ENCODE measurements at places on chromosomes 7 and 10. TPM values are rescaled to one million over a fixed set of nuclear protein-coding genes. Genes with fewer than 3 reads are reported as not detected.
A peak's percentile ranks its signal among the peaks of the same experiment; 100 is the strongest.

DNA sequence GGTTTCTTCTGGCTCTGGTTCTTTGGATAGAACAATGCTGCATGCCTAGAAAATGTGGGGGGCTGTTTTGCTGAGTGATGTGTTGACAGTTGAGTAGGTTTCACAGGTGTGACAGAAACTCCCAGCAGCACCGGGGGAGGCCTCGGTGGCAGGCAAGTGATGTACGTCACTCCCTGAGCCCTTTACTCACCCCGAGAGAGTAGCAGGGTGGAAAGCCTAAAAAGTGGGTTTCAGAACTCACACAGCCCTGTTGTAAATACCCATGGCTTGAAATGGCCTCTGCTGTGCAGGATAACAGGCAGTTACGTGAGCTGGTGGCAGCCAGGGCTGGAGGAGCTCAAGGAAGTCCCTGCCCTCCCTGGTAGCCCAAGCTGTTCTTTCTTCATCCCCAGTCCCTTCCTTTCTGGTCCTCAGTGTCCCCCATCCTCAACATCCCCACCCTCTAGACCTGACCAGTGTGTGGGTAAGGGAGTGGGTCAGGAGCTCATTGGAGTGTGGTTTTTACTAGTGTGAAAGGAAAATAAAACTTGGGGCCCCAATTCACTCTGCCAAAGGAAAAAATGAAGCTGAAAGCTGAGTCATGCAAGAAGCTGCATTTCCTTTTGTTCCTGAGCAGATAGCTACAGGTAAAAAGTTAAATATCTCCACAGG, 258.1 kb downstream of the STK31 start:
- no peak for DNase-seq

DNA sequence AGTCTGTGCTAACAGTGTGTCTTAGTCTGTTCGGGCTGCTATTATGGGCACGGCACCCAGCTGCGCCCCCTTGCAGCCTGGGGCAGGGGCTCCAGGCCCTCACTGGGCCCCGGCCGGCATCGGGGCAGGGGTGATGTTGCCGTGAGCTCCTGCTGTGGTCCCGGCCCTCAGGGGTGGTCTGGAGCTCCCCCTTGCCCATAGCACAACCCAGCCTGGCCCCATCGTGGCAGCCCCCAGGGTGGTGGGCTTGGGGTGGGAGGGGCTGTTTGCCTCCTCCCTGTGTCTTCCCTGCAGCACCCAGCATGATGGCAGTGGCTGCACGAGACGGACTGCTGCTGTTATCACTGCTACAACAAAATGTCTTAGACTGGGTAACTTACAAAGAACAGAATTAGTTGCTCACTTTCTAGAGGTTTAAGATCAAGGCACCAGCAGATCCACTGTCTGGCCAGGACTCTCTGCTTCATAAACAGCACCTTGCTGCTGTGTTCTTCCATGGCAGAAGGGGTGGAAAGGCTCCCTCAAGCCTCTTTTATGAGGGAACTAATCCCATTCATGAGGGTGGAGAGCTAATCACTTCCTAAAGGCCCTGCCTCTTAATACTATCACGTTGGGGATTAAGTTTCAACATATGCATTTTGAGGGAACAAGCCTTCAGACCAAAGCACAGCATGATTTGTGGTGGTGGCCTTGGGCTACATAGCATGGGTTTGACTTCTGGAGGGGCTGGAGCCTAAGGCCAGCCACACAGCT, 149.5 kb downstream of the SEC23IP start:
- DNase-seq, result no peak

- peak; percentile 42 for DNase-seq
These were observed 298.6 kb downstream of the REEP3 start for GRCh38 chr10:63819753-63820329.

- no peak for DNase-seq
These were observed 27.9 kb downstream of the LRRC20 start for GRCh38 chr10:70354556-70354955.

DNA sequence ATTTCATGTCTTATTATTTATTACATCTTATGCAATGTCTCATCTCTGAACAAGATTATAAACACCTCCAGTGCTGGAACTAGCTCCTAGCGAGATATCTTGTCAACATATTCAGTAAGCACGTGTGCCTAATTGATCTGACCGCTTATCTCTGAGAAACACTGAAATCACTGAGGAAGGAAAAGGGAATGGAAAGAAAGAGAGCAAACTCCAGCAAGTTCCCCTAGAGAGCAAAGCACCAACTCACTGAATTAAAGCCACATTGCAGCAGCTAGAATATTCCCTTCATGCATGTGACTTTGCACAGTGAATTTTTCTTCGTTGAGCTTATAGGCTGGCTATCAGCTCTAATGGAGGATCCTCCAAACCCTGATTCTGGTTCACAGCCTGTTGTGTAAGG, 177.1 kb upstream of the FRMD4A start:
- DNase-seq, result no peak

DNA sequence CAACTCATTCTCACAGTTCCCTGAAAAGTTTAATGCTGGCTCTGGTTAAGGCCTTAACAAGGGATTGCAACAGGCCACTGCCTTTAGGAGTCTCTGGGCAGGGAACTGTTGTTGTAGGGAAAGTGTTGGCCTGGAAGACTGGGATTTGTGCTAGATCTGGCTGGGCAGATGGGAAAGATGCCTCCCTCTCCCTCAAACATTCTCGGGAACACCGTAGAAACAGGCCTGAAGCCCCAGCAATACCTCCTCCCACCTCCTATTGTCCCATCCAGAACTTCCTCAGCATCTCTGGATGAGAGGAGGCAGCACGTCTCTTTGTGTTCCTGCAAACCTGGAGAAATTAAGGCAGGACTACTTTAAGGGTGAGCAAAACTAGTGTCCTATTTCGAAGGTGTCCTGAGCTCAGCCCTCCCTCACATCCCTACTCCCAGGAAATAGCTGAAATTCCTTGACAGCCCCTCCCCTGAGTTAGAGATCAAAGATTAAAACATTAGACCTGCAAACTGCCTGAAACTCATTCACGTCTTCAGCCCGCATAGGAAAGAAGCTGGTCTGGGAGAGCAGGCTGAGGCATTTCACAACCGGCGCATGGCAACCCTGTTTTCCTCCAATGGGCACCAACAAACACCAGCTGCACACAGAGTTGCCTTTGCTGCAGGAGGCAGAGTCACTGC, 10.9 kb upstream of the MAP3K8 start:
- DNase-seq, result no peak

DNA sequence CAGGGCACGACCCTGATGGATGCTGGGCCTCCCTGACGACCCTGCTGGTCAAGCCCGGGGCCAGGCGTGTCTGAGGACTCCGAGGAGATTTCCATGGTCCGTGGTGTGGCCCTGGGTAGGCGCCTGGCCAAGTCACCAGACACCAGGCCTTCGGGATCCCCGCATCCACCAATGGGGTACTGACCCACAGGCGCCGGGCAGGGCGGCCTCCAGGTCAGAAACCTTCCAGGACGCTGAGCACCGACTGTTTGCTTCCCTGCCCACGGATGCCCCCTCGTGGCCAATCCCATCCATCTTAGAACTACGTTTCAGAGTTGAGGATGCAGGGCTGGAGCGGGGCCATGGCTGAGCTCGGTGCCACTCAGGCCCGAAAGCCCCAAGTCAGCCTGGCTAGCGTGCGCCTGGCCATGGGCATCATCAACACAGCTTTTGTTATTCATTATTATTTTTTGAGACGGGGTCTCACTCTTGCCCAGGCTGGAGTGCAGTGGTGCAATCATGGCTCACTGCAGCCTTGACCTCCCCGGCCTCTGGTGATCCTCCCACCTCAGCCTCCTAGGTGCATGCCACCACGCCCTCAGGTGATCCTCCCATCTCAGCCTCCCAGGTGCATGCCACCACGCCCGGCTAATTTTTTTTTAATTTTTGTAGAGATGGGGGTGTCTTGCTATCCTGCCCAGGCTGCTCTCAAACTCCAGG, 7.1 kb upstream of the AMZ1 start:
- DNase-seq, result peak; percentile 27

DNA sequence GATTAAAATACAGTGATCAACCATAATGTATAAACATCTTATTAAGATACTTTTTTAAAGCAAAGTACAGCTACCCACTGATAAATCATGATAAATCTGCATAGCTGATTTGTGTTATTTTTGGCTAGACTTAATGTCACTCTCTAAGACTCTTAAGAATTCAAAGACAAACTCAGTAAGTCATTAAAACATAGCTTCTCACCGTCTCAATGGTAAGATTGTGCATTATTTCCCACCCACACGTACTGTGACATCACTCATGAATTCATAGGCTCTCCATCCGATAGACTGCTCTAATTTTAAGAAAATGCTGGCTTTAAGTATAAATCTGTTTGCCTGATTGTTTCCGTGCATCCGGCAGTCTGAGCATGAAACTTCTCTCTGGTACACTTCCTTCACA, 266.1 kb downstream of the GLI3 start:
- no peak for DNase-seq

- no peak for DNase-seq
These were observed 260.1 kb downstream of the CREB5 start for GRCh38 chr7:28672397-28672797.

DNA sequence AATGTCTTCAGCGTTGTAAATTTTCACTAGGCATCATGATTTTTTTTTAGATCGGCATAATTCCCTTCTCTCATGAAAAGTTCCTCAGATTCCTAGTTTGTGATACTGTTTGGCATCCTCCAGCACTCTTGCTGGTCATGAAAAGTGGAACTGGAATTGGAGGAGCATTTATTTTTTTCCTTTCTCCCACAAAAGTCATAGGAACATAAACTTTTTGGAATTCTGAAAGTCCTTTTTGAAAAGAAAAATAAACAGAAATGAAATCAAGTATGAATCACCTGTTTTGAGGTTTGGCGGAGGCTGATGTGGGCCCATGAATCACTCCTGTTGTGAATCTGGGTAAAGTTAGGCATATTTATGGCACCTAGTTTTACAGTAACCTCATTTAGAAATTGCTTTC, 17.7 kb downstream of the CACNB2 start:
- DNase-seq, result no peak

- no peak for DNase-seq
These were observed 9.5 kb downstream of the PPIA start for GRCh38 chr7:44805950-44806349.

- DNase-seq, result no peak
These were observed 114.4 kb upstream of the CREB5 start for GRCh38 chr7:28297801-28298459.

GRCh38 chr7:138223402-138223879, 147.2 kb downstream of the AKR1D1 start:
- DNase-seq, result no peak

DNA sequence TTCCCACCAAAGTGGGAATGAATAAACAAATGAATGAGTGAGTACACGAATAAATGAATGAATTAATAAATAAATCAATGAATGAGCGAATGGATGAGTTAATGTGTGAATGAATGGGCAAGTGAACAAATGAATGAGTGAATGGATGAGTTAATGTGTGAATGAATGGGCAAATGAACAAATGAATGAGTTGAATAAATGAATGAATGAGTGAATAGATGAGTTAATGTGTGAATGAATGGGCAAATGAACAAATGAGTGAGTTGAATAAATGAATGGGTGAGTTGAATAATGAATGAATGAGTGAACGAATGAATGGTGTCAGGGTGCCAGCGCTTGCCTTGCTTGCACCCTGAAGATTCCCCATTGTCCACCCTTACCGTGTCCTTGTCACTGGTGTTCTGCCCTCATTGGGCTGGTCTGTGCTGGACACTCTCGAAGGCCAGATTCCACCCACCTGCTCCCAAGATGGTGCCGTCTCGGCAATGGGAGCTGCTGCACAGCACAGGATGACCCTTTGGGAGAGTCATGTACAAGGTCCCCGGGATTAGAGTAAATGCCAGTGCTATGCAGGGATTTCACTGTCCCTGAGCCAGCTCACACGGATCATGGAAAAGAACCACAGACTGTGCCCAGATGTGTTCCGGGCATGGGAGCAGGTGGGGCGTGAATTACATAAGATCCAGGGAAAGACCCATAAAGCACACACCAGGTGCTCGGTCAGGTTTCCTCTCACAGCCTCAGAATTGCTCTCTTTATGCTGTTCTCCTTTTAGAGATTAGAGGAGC, 83.2 kb downstream of the CAMK1D start:
- no peak for DNase-seq

DNA sequence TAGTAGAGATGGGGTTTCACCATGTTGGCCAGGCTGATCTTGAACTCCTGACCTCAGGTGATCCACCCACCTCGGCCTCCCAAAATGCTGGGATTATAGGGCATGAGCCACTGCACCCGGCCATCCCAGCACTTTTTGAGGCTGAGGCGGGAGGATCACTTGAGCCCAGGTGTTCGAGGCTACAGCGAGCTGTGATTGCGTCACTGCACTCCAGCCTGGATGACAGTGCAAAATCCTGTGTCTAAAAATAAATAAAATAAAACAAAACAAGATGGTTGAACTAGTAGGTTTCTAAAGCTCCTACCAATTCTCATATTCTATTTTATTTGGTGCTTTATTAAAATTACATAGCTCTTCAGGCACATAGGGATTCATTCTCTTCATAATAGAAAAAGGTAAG, 890.3 kb upstream of the AUTS2 start:
- no peak for DNase-seq

GRCh38 chr7:52504561-52504960, 530.9 kb upstream of the POM121L12 start:
- DNase-seq, result no peak

- no peak for DNase-seq
These were observed 98.2 kb downstream of the PCDH15 start for GRCh38 chr10:54702583-54703485.

Gene ZNF800
- total RNA-seq, result 26.0 TPM

Gene SHH
- total RNA-seq, result 22.9 TPM

Gene SMKR1
- total RNA-seq, result 1.4 TPM

Gene UNC5B
- 1.1 TPM for total RNA-seq

Gene ATOH7
- total RNA-seq, result 0.28 TPM

Gene MRC1
- 0.21 TPM for total RNA-seq

Measured in Panc1 (cell line).